ENCODE measurements at places on chromosomes 7 and 10.

DNA sequence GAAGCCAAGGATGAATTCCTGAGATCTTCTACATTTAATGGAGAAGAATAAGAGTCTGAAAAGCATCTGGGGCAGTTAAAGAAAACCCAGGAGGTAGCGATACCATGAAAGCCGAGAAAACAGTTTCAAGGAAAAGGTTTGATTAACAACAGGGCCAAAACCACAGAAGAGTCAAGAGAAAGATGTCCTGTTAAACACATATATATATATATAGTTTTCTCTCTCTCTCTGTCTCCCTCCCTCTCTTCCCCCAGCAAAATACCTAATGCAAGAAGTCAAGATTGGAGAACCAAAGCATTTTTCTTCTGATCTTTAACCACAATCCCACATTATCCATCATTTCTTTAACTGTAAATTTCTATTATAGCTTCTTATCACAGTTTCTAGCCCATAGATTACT lies 261.4 kb downstream of the SNX13 start:
- no peak for DNase-seq

- DNase-seq: no peak
These were observed 104.5 kb downstream of the RAB11FIP2 start for GRCh38 chr10:117942226-117942625.

- no peak for DNase-seq
These were observed 90.4 kb downstream of the TAF3 start for GRCh38 chr10:7908541-7909210.

- DNase-seq: no peak
These were observed 4.6 kb downstream of the BMI1 start for GRCh38 chr10:22325272-22326144.

DNA sequence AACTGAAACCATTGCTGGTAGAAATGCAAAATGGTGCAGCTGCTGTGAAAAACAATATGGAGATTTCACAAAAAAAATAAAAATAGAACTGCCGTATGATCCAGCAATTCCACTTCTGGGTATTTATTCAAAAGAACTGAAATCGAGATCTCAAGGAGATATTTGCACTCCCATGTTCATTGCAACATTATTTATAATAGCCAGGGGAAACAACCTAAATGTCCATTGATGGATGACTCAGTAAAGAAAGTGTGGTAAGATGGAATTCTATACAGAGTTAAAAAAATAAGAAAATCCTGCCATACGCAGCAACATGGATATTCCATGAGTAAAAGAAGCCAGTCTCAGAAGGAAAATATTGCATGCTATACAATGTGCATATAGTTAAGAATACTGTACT lies 290.6 kb upstream of the GHITM start:
- DNase-seq: no peak

GRCh38 chr10:132675031-132675740 lies 110.8 kb downstream of the NKX6-2 start:
- DNase-seq: no peak

- no peak for DNase-seq
These were observed 80.7 kb downstream of the INHBA start for GRCh38 chr7:41621953-41622831.

GRCh38 chr10:63355682-63356081 lies 110.1 kb downstream of the JMJD1C start:
- no peak for DNase-seq

DNA sequence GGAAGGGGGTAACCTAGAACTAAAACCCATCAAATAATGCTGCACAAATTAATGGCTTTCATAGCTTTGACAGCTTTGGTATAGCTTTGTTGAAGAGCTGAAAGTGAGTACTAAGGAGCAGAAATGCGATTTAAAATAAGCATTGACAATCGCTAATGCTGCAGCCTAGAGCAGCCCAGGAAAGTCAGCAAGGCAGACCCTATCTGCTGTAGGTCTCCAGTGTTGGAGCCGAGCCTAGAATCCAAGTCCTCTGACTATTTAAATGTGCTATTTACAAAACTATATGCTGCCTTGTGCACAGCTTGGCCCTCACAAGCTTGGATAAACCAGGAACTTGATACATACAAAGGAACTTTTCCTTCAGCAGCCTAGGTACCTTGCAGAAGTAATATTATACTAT lies 64.9 kb upstream of the ASAH2 start:
- DNase-seq: no peak

DNA sequence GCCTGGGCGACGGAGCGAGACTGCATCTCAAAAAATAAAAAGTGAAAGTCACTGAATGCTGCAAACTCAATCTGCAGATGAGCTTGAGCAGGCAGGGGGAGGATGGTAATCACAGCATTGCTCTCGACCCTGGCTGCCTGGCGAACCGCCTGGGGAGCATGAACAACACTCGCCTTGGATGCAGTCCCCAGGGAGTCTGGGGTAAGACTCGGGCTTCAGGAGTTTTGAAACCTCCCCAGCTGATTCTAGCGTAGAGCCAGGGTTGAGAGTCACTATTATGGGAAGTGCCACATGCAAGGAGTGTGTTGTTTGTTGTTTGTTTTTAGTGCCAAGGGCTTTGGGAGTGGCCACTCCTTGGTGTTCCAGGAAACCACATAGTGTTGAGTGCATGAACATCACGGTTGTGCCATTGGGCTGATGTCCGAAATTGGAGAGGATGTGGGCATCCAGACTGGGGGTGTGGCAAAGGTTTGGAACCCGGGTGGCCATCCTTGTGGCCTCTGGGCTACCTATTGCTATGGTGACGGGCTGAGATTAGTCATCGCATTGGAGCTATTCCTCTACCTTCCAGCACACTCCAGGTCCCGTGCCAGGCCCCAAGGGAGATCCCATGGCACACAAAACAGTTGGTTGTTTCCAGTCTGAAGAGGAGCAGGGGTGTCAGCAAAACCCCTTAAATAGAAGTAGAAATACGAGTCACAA lies 92.6 kb downstream of the RGS10 start:
- DNase-seq: no peak

DNA sequence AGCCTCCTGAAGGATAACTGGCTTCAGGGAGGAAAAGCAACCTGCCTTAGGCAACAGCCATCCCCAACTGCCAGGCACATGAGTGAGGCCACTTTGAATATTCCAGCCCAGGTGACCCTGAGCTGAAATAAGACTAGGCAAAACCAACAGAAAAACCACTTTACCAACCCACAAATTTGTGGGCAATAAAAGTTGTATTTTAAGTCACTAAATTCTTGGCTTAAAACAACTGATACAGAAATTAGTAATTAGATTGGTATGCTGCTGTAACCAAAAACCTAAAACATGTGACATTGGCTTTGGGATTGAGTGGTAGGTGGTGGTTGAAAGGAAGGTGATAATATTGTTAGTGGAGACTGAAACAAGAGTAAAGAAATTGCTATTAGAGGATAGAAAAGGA lies 39.9 kb downstream of the ABCB4 start:
- no peak for DNase-seq

DNA sequence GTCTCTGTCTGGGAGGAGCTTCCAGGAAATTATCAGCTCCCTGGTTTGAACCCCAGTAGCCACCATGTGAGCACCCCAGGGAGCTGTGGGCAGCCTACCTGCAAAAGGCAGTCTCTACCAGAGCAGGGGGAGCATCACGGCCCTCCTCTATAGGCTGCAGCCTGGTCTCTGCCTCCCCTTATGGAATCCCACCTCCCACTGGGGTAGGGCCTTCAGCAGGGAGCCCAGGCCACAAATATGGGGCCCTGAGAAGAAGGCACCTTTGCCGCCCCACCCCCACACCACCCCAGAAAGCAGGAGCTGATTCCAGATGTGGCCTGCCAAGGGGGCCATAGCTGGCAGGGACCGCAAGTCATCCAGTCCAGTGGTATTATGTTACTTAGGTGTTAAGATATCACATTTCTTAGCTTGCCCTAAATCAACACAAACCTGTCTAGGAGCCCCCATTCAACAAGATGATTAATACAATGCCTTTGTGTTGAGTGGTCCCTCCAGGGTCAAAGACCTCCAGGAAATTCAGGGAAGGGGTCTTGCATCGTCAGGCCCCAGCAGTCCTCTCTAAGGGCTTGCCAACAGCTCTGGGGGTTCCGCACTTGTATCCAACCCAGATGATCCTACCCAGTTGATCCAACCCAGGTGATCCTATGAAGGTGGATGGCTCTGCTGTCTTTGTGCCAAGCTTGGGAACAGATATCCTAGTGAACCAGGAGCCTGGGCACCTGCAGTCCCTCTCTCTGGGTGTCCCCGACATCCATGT lies 114.9 kb downstream of the OAT start:
- DNase-seq: no peak

DNA sequence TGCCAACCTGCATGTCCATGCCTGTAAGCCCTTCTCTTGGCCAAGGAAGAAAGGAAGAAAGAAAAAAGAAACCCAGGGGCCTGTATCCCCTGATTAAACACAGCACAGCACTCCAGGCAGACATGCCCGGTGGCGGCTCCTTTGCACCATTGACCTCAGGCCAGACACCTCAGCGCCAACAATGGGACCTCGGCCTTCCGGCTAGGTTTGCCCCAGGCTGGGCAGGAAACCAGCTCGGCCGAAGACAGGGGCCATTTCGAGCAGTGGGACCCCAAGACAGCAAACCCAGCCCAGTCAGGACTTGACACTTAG lies 2.8 kb downstream of the HOXA10 start:
- no peak for DNase-seq

- DNase-seq: no peak
These were observed 37.1 kb upstream of the ATP6V0A4 start for GRCh38 chr7:138835087-138835486.

GRCh38 chr7:115271332-115272235 lies 349.7 kb downstream of the MDFIC start:
- no peak for DNase-seq

DNA sequence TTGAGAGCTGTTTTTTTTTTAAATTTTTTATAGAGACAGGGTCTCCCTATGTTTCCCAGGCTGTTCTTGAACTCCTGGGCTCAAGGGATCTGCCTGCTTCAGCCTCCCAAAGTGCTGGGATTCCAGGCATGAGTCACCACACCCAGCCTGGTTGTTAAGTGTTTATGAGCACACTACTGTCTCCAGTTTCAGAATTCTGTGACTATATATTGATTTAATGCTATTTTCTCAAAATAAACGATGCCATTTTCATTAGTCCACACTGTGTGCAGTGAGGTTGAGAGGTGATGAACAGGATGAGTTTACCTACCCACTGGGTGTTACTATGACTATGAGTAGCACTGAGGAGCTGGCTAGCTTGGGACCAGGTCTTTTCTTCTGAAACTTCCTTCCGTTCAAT lies 110.9 kb upstream of the FAM180A start:
- no peak for DNase-seq

GRCh38 chr10:59234816-59235429 lies 58.5 kb downstream of the PHYHIPL start:
- no peak for DNase-seq

- DNase-seq: no peak
These were observed 348.8 kb downstream of the SUGCT start for GRCh38 chr7:40483630-40484029.

DNA sequence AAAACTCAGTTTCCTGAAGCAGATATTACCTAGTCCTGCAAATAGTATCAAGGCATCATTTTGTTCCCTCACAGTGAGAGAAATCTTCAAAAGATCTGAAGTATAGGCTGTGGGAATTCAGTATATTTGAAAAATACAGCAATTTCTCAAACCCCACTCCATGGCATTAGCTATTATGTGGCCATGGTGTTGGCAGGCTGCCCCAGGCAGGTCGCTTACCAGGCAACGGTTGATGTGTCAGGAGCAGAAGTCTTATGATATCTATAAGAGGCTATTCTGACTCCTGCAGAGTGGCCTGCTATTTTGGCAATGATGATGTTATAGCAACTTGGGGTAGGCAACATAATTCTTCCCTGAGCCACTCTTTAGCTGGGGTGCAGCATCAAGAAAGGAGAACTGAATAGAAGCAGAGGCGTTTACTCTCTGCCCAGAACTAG lies 187.9 kb downstream of the PLXDC2 start:
- no peak for DNase-seq

GRCh38 chr10:59944339-59944935 lies 38.1 kb upstream of the CCDC6 start:
- DNase-seq: no peak

DNA sequence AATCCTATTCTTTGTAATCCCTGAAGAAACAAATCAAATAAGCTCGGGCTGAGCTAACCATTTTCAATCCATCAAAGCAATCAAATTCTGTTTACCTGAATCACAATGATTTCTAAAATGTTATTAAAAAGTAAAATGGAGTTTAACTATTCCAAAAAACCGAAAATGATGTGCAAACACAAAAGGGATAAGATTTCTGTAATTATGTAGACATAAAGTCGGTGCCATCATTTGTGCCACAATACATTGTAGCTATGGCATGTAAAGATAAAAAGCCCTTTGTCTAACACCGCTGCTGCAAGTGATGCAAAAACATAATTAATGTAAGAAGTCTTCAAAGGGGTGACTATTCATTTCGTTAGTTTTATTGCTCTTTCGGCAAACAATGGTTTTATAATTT lies 125.1 kb upstream of the FAM204A start:
- no peak for DNase-seq

DNA sequence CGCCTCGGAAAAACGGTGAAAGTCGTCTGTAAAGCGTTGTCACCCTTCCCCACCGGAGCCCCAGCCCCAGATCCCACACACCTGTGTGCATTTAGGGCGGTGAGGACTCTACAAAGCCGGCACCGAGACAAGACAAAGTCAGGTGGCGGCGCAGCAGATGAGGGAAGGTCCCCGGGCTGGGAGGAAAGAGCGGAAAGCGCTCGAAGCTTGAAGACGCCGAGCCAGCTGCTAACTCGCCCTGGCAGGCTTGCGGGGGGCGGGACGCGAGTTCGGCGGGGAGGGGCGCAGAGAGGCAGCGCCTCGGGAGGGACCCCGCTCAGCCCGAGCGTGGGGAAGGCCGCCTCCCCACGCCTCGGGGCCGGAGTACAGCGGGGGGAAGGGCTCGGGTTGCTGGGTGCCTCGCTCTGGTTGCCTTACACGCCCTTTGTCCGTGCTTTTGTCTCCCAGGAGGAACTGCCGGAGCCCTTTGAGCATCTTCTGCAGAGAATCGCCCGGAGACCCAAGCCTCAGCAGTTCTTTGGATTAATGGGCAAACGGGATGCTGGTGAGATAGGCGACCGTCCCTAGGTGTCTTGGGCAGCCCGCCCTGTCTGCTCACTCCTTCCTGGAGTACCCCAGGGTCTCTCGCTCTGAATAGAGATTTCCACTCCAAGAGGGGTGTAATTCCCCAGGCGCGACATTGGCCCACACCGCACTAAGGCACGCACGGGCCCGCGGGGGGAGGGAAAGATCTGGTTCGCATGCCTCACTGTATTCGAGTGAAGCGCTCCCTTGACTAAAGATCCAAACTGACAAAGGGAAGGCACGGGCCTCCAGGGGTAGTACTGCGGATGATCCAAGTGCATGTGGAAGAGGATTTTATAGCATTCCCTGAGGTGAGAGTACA lies 1.6 kb downstream of the TAC1 start:
- no peak for DNase-seq

DNA sequence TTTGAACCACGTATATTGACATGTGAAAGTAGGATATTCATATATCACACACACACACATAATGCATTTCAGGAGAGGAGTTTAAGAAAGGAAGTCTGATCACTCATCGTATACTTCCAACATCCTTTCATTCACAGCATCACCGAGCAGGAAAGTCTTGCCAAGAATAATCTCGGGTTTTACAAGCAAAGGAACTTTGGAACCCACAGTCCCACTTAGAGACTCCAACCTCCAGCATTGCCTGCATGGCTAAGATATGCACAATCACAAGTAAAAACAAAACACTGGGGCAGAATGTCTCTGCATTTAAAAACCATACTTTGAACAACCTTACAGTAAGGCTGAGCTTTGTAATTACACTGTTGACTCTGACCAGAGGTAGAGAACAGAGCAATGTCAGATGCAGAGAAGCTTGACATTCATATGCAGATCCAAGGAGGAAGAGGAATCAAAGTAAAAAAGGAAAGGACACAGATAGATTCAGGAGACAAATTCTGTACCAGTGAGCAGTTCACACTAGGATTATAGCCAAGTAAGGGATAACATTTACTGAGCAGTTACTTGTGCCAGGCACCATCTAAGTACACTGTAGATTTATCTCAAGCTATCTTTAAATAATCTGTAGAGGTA lies 14.8 kb downstream of the THSD7A start:
- DNase-seq: no peak
